KG1 (cell line): ENCODE measurements at places on chromosomes 3 and 15.

GRCh38 chr3:33658621-33658990 is 59.4 kb downstream of the CLASP2 start:
- no peak for DNase-seq

DNA sequence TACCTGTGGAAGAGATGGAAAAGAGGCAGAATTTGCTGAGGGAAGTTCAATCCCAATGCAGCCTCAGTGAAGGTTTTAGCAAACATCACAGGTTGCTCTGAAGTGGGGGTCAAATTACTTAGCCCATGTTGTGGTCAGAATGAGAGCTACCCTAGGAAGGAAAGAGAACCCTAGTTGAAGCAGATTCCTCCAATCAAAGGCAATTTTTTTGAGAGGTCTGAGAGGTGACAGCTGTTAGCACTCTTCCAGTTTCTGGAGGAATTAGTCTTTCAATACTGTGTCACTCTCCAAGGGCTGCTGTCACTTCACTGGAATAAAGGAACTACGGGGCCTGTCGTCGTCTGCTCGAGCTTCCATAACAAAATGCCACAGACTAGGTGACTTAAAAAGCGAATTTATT is 584.2 kb upstream of the DPPA4 start:
- no peak for DNase-seq

- DNase-seq = no peak
These were observed 84.7 kb downstream of the MYO9A start for GRCh38 chr15:72033285-72033684.

DNA sequence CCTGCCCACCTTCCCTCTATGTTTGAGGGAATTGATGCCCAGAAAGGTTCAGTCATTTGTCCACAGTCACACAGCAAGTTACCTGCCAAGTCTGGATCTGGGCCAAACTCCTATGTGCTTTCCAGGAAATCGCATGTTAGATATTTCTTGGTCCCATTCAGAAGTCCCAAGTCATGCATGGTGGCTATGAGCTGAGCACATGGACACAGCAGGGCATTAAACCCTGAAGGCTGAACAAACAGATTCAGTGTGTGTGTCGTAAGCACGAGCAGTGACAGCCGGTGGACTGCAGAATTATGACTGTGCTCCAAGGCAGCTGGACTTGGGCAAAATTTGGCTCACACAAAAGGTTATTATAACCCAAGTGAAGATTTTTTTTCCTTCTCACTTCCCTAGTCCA is 11.4 kb upstream of the SLC6A6 start:
- no peak for DNase-seq

DNA sequence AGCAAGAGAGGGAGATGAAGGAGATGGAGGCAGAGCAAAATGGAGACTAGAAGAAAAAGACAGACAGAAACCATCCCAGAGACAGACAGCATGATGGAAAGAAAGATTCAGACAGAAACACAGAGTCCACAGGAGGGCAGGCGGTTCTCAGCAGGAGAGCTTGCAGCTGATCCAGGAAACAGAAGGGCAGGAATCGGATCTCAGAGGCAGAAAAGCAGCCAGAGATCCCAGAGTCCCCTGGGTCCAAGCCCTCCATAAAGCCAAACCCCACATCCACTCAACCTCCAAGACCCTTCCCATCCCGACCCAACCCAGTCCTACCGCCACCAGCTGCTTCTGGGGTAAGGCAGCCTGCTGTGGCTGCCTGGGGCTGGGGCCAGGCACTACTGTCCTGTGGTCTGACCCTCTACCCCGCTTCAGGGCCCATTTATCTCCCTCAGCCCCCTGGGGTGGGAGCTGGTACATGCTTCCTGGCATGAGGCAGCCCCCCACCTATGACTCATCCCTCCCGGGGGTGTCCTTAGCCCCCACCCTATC is at the start of gene UCN2:
Gene UCN2, minus strand, starts transcription at position 400 of the 537 bp plus-strand sequence. CDS start 657 bp downstream, outside the sequence.
- DNase-seq = no peak

DNA sequence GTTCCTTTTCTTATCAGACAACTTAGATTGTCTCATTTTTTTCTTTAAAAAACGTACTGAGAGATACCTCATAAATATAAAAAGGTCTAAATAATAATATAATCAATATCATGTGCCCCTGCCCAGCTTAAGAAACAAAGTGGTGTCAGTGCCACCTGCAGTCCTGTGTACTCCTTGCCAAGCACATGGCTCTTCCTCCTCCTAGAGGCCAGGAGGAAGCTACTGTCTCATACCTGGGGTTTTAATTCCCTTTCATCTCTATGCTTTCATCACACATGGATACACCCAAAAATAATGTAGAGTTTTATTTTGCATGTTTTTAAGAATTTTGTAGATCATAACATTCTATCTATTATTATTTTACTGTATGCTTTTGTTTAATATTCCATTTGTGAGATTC is 98.6 kb upstream of the C15orf61 start:
- no peak for DNase-seq

GRCh38 chr15:74723187-74723586 is 2.1 kb downstream of the CYP1A1 start:
- DNase-seq = no peak

- DNase-seq = no peak
These were observed 547.5 kb downstream of the MCTP2 start for GRCh38 chr15:94778840-94779239.

DNA sequence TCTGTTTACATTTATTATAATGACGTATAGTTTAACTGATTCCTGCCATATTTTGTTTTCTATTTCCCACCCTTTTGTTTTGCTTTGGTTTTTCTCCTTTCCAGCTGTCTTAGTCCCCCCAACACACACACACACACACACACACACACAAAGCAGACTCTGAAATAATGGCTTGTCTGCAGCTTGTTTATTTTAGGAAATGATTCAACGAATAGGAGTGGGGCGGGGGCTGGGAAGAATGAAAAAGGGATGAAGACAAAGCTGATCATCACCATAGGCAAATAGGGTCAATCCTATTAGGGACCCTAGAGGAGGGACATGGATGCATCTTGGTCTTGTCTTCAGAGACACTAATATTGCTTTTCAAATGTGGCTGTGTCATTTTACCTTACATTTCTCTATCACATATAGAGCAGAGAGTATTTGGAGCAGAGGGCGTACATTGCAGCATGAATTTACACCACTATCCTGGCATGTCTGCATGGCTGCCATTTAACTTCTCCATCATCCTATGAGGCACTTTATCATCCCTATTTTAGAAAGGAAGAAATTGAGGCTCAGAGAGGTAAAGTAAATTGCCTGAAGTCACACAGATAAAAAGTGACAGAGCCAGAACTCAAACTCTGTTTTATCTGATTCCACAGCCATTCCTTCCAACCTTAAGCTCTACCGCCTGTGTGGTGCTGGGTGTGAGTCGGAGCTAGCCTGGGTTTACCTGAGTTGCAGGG is 147.2 kb upstream of the TPM1 start:
- no peak for DNase-seq

DNA sequence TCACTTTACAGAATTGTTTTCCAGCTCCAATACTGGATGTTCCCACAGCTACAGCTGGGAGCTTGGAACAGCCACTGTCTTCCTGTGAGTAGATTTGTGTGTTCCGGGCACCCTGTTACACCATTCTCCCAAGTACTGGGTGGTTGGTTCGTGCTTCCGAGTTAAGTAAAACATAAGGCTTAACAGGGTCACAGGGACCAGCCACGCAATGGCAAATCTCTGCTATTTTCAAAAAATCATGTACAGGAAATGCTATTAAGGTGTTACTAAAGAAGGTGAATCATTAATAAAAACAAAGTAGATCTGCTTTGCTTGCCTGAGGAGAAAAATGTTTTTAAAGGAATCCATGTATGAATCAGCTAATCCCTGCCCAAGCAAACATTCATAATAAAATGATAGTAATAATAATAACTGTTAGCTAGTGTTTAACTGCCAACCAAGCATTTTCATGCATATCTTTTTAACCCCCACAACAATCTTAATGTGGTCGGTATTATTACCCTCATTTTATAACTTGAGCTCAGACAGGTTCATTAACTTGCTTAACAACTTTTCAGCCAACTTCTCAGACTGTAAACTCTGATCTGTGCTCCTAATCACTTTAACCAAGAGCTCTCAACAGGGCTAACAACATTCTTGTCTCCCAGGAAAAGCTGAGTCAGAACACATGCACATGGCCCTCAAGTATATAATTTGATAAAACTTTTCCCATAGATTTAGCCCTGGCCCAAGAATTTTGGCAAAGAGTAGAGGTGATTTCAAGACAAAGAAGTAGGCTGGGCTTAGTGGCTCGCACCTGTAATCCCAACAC is 2.7 kb upstream of the C2CD4A start:
- no peak for DNase-seq
